ENCODE measurements at places on chromosomes 16 and 17.

GRCh38 chr16:4693956-4694641, 737 bp downstream of the NUDT16L1 start:
- DNase-seq, result peak; percentile 17

- no peak for DNase-seq
These were observed 1200.0 kb downstream of the CDH11 start for GRCh38 chr16:63921737-63922295.

GRCh38 chr17:80212962-80213642, 7.0 kb downstream of the SGSH start:
- DNase-seq, result no peak

- DNase-seq, result no peak
These were observed at the start of gene CLEC10A for GRCh38 chr17:7079581-7080455. Gene CLEC10A (minus strand): TSS chr17:7080251. CDS start chr17:7078812, 1,439 bp downstream.

GRCh38 chr17:13004336-13004735, 13.5 kb downstream of the ELAC2 start:
- no peak for DNase-seq

GRCh38 chr17:22278302-22279275, 586.3 kb downstream of the KCNJ18 start:
- no peak for DNase-seq

DNA sequence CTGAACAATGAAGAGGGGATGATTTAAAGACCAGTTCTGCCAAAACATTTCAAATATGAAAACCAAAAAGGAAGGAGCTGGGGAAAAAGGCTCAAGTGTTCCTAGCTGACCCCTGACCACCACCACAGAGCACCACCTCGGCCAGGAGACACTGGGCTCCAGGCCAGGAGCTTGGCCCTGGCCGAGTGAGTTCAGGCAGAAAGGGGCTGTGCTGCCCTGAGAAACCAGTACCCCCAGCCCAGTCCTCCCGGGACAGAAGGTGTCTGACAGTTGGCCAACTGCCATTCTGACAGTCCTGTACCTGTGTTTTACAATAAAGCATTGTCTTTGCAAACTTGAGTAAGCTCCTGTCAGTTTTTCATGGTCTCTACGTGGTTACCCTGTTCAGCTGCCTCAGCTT, 98.2 kb downstream of the VPS53 start:
- no peak for DNase-seq

DNA sequence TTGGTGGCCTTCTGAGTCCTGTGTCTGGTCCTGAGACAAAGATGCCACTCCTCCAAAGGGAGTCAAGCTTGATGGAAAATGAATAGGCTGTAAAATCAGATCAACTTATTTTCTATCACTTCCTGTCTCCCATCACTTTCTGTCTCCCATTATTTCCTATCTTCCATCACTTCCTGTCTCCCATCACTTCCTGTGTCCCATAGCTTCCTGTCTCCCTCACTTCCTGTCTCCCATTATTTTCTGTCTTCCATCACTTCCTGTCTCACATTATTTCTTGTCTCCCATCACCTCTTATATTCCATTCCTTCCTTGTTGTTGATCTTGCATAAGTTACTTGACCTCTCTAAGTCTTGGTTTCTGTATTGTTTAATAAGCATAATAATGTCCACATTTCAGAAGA, 418.5 kb upstream of the EEF2KMT start:
- no peak for DNase-seq

DNA sequence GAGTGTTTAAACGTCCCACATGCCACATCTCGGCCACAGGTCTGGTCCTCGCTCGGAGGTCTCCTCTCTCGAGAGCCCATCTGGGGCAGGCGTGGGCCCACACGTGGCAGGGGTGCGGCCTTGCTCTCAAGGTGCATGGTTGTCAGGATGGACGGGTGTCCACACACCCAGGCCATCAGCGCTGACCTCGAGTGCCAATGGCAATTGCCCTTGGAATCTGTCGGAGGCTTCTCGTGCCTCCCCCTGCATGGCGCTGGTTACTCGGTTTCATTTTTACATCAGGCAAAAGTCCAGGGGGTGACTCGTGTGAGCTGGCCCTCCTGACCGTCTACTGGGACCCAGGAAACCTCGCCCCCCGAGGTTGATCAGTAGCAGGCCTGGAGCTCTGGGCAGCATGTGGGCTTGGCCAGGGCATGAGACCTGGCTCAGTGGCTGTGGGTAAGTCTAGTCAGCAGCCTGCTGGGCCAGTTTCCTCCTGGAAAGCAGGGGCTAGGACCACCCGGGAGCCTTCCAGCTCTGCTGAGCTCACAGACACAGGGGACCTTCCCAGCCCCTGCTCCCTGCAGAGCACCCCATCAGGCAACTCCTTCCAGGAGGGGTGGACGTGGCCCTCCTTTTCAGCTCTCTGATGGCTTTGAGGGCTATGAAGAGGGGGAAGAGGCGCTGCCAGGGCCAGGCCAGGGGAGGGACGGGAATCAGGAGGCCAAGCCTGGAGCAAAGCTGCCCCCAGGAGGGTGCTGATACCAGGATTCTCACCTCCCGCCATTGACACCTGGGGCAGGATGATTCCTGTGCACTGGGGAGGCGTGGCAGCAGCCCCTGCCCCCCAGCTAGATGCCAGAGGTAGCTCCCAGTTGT, 3.7 kb upstream of the ZNF469 start:
- no peak for DNase-seq

GRCh38 chr16:53220585-53220984, 165.8 kb downstream of the CHD9 start:
- DNase-seq, result no peak

GRCh38 chr17:15422392-15422965, 44.9 kb downstream of the CDRT4 start:
- DNase-seq, result no peak

GRCh38 chr16:51049678-51050376, 101.2 kb downstream of the SALL1 start:
- DNase-seq, result no peak

GRCh38 chr16:4945560-4946502, 8.9 kb upstream of the PPL start:
- no peak for DNase-seq

- no peak for DNase-seq
These were observed 67.1 kb downstream of the CLEC18A start for GRCh38 chr16:70018254-70018653.

DNA sequence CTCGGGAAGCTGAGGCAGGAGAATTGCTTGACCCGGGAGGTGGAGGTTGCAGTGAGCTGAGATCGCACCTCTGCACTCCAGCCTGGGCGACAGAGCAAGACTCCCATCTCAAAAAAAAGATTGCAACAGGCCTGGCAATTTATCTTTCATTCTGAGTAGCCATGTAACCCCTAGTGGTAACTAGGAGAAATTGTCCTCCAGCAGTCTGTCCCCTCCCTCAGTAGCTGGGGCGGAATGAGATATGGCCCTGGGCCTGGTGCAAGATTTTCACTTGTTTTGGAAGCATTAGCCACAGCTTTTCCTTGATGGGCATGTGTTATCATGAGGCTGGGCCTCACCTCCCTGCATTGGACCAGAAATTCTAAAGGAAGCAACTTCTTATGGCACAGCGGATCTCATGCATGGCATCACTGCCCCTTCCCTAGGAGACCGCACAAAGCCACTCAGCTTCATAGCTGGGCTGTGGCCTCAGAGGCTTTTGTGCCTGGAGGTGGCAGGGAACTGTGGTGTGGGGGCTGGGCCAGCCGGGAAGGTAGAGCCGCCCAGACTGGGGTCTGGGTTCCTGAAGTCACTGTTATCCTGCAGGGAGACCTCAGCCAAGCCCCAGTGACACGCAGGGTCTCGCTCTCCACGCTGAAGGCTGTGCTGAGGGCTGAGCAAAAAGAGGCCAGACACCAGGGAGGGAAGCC, 13.4 kb downstream of the NATD1 start:
- DNase-seq, result no peak

- DNase-seq, result no peak
These were observed 1.5 kb downstream of the NPLOC4 start for GRCh38 chr17:81635431-81635830.

GRCh38 chr17:18093616-18094408, 6.1 kb downstream of the DRG2 start:
- no peak for DNase-seq

GRCh38 chr16:62036101-62036801, at the start of gene CDH8:
Gene CDH8 (minus strand): TSS chr16:62036438. CDS start chr16:62021403, 15,035 bp downstream.
- DNase-seq, result no peak

GRCh38 chr16:13186813-13187212, 285.4 kb downstream of the SHISA9 start:
- no peak for DNase-seq

- DNase-seq, result no peak
These were observed 317.3 kb downstream of the FOXL1 start for GRCh38 chr16:86895606-86896005.

- no peak for DNase-seq
These were observed 1247.5 kb upstream of the CDH8 start for GRCh38 chr16:63283721-63284120.

GRCh38 chr16:86371083-86371803, 139.1 kb upstream of the FOXF1 start:
- no peak for DNase-seq

DNA sequence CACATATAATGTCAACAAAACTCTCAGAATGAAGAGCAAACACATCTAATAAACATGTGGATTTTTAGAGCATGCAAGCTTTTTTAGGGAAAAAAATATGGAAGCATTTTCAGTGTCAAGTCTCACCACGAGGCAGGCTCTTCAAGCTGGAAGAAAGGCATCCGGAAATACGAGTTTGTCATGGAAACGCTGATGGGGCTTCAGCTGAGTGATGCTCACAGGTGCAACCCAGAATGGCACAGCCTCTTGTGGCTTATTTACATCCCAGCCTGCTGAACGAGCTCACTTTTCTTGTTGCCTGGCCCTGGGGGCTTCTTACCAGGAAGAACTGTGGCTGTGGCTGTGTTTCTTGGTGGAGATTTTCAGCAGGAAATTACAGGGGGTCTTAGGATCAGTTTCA, 24.1 kb upstream of the DYNLL2 start:
- DNase-seq, result no peak

GRCh38 chr16:14186007-14186794, 115.1 kb downstream of the MRTFB start:
- no peak for DNase-seq

GRCh38 chr17:10305398-10305797, 67.4 kb downstream of the MYH13 start:
- no peak for DNase-seq

DNA sequence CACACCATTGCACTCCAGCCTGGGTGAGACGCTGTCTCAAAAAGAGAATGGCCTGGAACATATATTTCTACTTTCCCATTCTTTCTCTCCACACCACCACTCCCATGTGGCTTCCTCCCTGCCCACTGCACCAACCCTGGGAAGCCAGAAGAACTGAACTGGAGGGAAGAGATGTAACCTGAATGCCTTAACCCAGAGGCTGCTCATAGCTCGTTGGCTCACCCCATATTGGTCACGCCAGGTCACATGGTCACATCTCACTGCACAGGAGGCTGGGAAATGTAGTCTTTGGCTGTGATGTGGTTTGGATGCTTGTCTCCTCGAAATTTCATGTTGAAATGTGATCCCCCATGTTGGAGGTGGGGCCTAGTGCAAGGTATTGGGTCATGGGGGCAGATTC, 5.9 kb upstream of the DNAH17 start:
- DNase-seq, result no peak

GRCh38 chr17:19248928-19249574, 11.9 kb downstream of the EPN2 start:
- DNase-seq, result no peak

- DNase-seq, result peak; percentile 5
These were observed 8.4 kb upstream of the SLC47A2 start for GRCh38 chr17:19724501-19725420.

- DNase-seq, result no peak
These were observed 9.1 kb downstream of the NEUROD2 start for GRCh38 chr17:39598630-39599003.

GRCh38 chr17:19305256-19305655, 57.3 kb downstream of the B9D1 start:
- DNase-seq, result no peak

GRCh38 chr16:9125658-9126505, 34.4 kb downstream of the HAPSTR1 start:
- no peak for DNase-seq

- no peak for DNase-seq
These were observed 112.6 kb downstream of the USP22 start for GRCh38 chr17:20930081-20930760.

DNA sequence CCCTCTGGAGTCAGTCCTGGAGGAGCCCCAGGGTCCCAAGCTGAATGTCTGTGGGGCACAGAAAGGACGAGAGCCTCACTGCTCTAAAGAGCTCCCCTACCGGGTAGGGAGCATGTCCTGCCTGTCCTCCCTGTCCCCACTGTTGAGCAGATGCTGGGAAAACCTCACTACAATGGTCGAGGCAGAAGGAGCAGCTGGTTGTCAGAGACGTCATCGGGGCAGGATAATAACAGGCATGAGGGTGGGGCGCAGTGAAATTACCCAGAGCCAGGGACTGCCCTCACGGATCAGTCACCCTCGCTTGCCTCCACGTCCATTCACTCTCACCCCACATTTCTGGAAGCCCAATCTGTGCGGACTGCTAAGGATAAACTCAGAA, 538 bp downstream of the TM4SF5 start:
- no peak for DNase-seq

GRCh38 chr17:219696-220095, 38.2 kb upstream of the DOC2B start:
- no peak for DNase-seq

- DNase-seq, result no peak
These were observed 2275.5 kb downstream of the TP53TG3F start for GRCh38 chr16:35734728-35735402.

DNA sequence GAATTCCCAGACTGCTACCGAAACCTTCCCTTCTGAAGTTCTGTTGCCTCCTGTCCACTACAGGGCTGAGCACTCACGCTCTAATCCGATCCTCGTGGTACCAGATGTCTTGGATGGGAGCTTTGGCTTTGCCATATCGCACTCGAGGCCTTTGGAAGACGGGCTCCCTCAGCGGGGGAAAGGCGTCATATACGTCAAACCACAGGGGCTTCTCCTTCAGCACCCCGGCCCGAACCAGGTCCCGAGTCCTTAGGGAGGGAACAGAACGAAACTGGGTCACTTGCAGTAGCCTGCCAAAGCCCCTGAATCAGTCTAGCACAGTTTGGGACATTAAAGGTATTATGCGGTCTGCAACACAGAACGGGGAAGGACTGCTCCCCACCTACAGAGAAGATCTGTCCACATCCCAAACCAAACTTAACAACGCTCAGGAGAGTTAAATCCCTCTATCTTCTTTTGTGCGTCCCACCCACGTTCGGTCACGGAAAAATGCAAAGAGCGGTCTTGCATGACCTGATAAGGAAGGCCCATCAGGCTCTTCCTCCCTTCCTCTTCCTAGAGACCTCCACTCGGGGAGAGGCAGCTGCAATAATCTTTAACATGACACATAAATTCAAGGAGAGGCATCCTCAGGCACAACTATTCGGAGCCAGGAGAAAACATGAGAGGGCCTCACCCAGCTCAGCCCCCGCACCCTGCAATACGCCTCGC, 526 bp downstream of the MRPS23 start:
- no peak for DNase-seq

All from stimulated activated CD4-positive, alpha-beta T cell treated with anti-CD3 and anti-CD28 coated beads, TNF-alpha, amount 100 ng/mL, for 1 hour (primary cell).